Renal cortical epithelial cell (primary cell): ENCODE measurements at places on chromosomes 6 and 20. TPM values are rescaled to one million over a fixed set of nuclear protein-coding genes. Genes with fewer than 3 reads are reported as not detected.

DNA sequence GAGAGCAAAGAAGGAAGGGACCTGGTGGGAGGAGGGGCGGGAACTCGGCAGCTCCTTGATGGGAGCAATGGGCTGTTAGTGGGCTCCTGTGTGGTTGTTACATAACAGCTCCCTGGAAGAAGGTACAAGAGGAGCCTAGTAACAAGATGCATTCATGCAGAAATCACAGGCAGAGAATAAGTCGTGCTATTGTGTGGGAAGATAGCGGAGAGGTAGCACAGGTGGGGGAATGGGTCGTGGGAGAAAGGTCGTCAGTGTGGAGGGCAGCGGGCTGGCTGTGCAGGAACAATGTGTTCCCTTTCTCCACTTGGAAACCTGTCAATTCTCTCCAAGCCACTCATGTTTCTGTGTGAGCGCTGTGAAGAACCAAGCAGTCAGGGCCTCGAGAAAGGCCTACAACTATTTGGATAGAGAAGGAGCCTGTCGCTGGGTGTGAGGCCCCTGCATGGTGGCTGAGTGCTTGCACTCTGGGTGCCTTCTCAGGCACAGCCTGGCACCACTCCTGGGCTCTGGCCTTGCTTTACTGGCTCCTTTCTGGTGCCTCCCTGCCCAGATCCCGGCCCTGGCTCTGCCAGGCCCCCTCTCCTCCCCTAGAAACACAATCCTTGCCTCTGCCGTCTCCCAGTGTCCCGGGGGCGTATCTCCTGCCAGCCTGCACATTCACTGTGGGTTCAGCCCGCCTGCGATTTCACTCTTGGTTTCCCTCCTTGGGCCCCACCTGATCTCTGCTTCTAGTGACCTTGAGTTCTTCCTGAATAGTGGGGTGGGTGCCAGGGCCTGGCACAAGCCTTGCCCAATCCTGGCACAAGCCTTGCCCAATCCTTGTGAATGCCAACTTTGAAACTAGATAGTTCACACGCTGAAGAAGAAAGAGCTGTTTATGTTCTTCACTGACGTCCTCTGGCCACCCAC, 7.4 kb upstream of the FGD2 start:
- peak; percentile 74 for DNase-seq

DNA sequence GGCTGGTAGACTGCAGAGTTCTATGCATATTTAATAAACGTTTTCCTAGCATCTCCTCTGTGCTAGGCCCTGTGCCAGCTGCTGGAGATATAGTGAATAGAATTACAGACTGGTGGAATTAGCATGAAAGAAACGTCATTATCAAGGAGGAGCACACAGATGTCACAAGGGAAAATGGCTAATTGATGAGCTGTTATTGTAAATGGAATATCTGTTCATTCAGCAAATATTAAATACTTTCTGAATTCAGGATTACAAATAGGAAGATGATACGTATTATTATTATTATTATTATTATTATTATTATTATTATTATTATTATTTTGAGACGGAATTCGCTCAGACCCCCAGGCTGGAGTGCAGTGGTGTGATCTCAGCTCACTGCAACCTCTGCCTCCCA, 1.2 kb downstream of the AAR2 start:
- DNase-seq, result no peak

GRCh38 chr6:66199171-66199570, 492.1 kb upstream of the EYS start:
- no peak for DNase-seq

DNA sequence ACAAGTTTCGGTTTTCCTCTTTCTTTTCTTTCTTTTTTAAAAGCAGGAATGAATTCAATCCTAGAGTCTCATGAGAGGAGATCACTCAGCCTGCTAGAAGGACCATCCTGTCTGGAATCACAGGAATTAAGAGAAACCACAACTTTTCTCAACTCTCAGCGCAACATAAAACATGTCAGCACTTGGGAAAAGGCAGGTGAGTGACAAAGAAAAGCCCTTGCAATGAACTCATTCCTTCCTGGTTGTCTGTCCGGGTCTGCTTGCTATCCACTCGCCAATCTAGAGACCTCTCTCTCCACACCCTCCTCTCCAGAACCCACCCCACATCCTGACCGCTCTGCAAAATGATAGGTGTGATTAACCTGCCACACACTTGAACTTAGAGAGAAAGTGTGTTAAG, 253.8 kb downstream of the LY86 start:
- no peak for DNase-seq

GRCh38 chr6:13251242-13251641, 77.1 kb downstream of the TBC1D7 start:
- DNase-seq, result no peak

DNA sequence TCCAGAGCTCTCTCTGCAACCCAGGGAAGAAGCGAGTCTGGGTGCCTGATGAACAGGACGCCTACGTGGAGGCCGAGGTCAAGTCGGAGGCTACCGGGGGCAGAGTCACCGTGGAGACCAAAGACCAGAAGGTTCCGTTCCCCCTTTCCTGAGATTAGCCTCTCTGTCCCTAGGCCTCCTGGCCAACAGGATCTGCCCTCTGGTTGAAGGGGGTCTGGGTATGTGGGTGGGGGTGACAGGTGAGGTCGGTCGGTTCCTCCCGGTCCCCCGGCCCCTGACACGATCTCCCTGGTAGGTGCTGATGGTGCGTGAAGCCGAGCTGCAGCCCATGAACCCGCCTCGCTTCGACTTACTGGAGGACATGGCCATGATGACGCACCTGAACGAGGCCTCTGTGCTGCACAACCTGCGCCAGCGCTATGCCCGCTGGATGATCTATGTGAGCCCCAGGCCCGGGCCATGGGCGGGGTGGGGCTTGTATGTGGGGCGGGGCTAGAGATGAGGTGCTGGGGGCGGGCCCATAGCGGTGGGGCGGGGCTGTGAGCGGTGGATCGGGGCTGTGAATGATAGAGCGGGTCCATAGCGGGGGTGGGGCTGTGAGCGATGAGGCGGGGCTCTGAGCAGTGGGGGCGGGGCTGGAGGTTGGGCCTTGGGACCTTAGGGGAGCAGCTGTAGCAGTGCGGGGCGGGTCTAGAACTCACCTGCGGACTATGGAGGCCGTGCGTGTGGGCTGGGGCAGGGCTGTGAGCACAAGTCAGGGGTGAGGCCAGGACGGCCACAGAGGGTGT, 23.9 kb downstream of the MYH7B start:
- no peak for DNase-seq

DNA sequence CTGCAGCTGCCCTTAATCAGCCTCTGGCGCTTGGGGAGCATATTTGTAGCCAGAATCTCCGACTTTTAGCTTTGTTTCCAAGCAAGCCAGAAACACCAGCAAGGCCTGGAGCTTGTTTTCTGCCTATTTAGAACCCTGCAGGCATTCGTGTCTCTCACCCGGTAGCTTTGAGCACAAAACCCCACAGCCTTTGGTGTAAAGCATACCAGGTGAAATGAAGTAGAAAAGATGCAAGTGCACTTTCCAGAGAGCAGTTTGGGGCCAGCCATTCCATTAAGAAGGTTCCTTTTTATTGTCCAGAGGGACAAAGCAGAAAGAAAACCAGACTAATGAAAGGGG, 736 bp downstream of the FAM217B start:
- DNase-seq, result no peak

Gene CDH4
- total RNA-seq, result 6.4 TPM in 2 replicates

GRCh38 chr6:13462458-13463327, 24.7 kb downstream of the GFOD1 start:
- DNase-seq, result no peak

Gene RIOK1
- 10.4 and 16.9 TPM in 2 replicates for total RNA-seq

DNA sequence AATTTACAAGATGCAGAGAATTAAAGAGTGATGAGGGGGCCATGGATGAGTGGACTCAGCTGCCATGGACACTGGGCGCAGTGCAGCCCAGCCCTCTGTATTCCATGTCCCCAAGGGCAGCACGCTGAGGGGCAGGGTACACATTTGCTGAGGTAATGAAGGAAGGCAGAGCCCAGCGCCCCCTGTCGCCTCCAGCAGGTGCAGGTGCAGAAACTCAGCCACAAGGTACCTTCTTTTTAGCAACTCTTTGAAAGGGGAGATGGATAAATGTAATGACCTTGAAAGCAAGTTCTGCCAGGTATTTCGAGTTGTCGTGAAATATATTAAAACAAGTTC, 7.1 kb downstream of the CD93 start:
- no peak for DNase-seq

Gene SLC16A10
- 1.1 and 2.3 TPM in 2 replicates for total RNA-seq

- DNase-seq, result no peak
Measured at GRCh38 chr6:169638915-169639314, 62.9 kb downstream of the WDR27 start.

- peak; percentile 77 for DNase-seq
Measured at GRCh38 chr6:106223300-106223930, 102.1 kb downstream of the ATG5 start.

Gene PARD6B
- 31.3 and 57.4 TPM in 2 replicates for total RNA-seq

GRCh38 chr6:158174024-158174423, 5.9 kb downstream of the GTF2H5 start:
- no peak for DNase-seq

DNA sequence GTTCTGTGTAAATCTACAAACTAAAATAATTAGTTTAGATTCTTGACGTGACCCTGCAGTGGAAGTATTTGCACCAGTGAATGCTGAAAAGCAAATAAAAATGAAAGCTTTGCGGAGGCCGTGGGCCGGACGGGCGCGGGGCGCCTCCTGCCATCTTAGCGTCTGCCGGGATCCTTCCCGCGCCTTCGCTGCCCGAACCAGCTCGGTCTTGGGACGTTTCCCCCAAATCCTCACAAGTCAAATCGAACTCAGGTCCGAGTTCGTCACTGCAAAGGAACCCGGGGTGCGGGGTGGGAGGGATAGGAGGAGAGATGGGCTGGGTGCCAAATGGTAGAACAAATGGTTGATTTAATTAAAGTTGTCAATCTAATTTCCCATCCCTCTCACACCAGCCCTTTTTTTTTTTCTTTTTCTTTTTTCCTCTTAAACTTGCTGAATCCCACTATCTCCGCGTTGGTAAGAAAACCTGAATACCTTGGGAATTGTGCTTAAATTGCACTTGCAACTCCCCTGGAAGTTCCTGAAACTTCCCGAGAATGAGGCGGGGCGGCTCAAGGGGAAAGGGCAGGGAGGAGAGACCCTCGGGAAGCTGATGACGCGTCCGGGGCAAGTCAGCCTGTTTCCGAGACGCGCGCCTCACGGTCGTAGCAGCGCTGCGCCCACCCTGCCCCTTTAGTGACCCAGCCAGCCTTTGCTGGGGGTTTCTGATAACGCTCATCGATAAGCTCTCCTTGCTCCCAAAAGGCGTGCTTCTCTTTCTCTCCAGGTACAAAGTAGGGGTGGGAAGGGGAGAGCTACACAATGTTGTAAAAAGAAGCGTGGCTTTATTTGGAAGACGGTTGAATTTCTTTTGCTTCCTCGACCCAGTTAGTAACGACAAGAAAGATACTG, 1.8 kb downstream of the GJA1 start:
- no peak for DNase-seq

Gene RBPJL
- total RNA-seq, result not detected in 2 replicates

Gene EPB41L2
- total RNA-seq, result 52.3 and 78.7 TPM in 2 replicates

DNA sequence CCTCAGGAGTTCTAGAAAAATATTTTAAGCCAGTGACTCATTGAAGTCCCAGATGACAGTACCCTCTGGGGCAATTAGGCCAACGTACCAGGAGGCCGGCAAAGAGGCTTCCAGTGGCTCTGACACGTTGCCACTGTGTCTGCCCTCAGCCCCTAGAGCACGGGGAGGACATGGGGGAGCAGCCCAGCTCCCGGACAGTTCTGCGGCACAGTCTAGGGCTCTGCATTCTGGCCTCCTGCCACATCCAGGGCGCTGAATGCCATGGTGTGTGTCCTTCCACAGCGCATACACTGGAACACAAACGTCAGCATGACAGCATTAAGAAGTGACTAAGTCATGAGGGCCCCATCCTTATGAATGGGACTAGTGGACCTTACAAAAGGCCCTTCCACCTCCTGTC, 156.2 kb downstream of the RNASET2 start:
- DNase-seq, result no peak

GRCh38 chr20:58910473-58910872, 58.0 kb downstream of the GNAS start:
- DNase-seq, result no peak

DNA sequence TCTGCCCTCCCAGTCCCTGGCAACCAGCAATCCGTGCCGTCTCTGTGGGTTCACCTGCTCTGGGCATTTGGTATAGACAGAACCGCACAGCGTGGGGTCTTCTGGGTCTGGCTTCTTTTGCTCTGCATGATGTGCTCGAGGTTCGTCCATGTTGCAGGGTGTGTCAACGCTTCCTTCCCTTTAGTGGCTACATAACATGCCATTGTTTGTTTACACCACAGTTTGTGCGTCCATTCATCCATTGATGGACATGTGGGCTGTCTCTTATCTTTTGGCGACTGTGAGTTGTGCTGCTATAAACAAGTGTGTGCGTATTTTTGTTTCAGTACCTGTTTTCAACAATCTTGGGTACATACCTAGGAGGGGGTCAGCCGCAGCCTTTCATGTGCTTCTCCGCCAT, 149.5 kb upstream of the RPS6KA2 start:
- no peak for DNase-seq

GRCh38 chr6:5638666-5639065, 368.1 kb downstream of the NRN1 start:
- DNase-seq, result no peak

GRCh38 chr6:129817332-129817731, 43.8 kb downstream of the TMEM244 start:
- no peak for DNase-seq

- DNase-seq, result peak; percentile 27
Measured at GRCh38 chr6:81562169-81562568, 190.3 kb downstream of the TENT5A start.

Gene HAO1
- total RNA-seq, result 0.05 TPM in 1 of 2 replicates, not detected in the other

GRCh38 chr6:166252601-166253000, 55.6 kb downstream of the PRR18 start:
- no peak for DNase-seq

Gene SIRPA
- 27.8 and 56.9 TPM in 2 replicates for total RNA-seq

DNA sequence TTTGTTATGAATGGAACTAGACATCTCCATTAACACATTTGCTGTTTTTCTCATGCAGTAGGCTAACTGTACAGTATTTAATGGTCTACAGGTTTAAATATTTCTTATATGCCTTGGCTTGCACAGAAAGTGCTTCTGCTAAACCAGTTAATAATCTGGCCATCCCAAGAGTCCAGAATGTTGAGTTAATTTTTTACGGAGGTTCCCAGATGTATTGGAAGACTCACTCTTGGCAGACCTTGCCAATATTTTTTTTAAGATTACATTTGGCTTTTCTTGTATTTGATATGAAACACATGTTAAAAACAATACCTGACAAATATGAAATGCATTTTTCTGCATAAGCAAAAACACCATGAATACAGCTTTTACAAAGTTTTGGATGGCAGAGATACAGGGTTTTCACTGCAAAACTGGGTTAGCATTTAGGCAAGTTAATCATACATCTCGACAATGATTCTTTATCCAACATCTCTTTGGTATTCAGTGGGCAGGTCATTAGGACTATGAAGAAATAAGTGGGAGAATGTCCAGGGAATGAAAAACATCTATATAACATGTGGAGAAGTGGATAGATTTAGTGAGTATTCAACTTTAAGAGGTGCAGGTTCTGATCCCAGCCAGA, 94.0 kb downstream of the SGK1 start:
- peak; percentile 89 for DNase-seq

Gene SYNGAP1
- total RNA-seq, result 1.0 and 5.9 TPM in 2 replicates

- no peak for DNase-seq
Measured at GRCh38 chr20:38534756-38535155, 46.2 kb upstream of the ADIG start.

Gene GABRR1
- total RNA-seq, result not detected in 2 replicates

Gene RHAG
- not detected in 2 replicates for total RNA-seq

Gene PERP
- total RNA-seq, result 44.5 and 49.8 TPM in 2 replicates
